ENCODE measurements at places on chromosomes 7 and 10. TPM values are rescaled to one million over a fixed set of nuclear protein-coding genes. Genes with fewer than 3 reads are reported as not detected.

- no peak for DNase-seq
Measured at GRCh38 chr10:63441404-63441803, 24.4 kb downstream of the JMJD1C start.

DNA sequence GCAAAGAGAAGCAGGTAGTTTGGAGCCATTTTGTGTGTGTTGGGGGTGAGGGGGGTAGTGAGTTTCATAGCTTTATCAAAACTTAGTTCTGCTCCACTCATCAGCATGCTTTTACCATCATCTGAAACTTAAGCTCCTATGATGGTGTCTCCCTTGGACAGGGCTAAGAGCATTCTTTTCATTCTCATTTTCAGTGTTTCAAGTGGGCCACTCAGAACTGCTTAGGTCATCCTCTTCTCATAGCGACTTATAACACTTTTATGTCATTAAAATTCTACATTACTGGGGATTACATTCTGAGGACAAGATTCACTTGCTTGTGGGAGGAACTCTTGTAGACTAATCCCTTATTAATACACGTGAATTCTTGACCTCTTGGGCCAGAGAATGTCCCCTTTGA, 649.4 kb downstream of the SUGCT start:
- no peak for DNase-seq

DNA sequence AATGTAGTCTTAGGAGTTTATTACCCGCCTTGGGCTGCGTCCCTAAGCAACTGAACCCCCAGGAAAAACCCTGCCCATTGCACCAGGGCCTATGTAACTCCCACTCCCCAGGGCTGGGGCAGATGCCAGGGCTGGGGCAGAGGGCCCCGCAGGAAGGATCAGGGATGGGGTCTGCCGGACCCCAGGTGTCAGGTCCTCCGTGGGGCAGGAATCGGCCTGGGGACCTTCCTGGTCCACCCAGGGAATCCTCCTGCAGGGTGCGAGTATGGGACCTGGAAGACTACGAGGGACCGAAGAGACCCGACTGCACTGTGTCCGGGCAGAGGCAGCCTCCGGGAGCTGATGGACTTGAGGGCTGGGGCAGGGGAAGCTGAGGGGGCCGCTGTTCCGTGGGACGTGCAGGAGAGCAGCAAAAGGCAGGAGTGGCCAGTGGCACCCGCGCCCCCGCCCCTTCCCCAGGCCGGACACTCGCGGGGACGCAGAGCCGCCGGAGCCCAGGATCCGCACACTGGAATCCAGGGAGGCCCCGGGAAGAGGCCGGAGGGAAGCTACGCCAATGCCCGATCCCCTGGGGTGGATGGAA, 2.5 kb upstream of the ATP5MF start:
- DNase-seq, result no peak

DNA sequence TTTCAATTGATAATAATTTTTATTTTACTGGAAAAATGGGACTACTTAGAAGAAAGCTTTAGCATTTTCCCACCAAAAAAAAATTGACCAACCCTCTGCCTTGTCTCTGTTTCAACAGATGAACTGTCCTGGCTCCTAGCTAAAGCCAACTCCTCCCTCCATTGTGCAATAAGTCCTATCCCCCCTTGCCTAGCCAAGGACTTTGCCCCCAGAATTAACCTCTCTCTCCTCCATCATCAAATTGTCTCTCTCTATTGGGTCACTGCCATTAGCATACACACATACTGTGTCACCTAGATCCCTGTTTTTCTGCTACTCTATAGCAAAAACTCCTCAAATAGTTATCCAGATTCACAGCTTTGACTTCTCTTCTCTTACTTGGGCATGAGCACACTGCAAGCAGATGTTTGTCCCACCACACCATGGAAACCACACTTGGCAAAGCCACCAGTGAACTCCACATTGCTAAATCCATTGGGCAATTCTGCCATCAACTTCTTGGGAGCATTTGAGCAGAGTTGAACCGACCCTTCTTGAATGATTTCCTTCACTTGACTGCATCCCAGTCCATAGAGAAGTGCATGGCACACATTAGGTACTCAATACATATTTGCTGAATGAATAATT, 91.4 kb upstream of the NEBL start:
- DNase-seq, result peak; percentile 11

IPMK gene
- 6.6 TPM for total RNA-seq

- peak; percentile 64 for DNase-seq
Measured at GRCh38 chr10:29392376-29393021, 103.6 kb downstream of the LYZL1 start.

GRCh38 chr10:123009105-123009820, 457 bp downstream of the ACADSB start:
- peak; percentile 31 for DNase-seq

GRCh38 chr7:101659706-101660105, 30.6 kb upstream of the MYL10 start:
- no peak for DNase-seq

DNA sequence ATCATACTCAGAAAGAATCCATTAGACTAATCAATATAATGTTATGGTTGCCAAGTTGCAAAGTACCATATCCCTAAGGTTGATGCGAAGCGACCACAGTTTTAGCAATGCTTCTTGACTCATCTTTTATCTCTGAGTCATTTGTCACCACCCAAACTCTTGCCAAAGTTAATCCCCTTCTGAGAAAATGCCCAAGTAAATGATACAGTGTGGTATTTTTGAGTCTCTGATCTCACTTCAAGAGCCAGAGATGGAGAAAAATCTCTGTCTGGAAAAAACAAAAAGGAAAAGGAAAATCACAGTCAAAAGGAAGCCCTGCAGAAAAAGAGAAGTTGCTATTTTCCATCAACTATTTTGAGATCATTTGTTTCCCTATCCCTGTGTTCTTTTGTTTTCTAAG, 26.7 kb upstream of the OTUD1 start:
- peak; percentile 75 for DNase-seq

PI4K2A gene
- total RNA-seq, result 23.1 TPM

ERLIN1 gene
- total RNA-seq, result 43.3 TPM

LBX1 gene
- not detected for total RNA-seq

DNA sequence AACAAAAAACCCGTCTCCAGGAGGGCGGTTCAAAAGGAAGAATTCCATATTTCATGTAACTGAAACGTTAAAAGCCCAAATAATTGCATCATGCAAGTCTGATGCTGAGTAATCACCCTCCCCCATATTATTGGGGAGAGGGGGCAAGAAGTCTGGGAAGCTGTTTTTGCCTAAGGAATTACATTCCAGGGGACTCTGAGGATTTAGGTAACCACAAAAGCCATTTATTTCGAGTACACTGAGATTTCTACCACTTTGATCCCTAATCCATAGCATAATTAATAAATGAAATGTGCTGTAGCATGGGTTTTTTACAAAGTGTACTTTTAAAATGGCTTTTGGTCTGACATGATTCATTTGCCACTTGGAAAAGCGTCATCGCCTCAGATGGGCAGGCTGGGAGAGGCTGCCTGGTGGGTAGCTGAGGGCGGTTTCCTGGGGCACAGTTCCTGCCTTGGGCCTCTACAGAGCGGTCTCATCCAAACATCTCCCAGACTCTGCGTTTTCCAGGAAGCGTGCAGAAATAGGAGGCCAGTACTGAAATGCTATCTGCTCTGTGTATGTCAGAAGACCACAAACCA, 106.5 kb downstream of the TCF7L2 start:
- peak; percentile 89 for DNase-seq

ADCY1 gene
- total RNA-seq, result not detected

NT5C3A gene
- 22.5 TPM for total RNA-seq

VGF gene
- total RNA-seq, result not detected

CUX1 gene
- total RNA-seq, result 34.9 TPM

GRCh38 chr10:124003070-124003419, 90.4 kb downstream of the CHST15 start:
- DNase-seq, result no peak

- peak; percentile 73 for DNase-seq
Measured at GRCh38 chr10:117186832-117187615, 10.3 kb upstream of the KCNK18 start.

DNA sequence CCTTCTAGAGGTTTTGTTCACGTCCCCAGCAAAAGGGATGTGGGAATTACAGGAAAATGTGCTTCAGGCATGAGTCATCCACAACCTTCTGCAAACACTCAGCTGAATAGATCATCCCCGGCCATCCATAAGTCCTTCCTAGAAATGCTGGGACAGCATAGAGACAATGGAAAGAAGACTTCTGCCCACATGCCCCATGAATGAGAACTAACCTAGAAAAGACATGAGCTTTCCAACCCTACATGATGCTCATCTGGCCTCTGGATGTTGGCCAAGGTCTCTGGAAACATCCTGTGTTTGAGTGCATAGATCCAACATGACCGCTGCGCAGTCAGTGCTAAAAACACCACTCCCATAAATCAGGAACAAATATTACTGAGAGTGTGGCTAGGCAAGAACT, 277.5 kb downstream of the PLXNA4 start:
- peak; percentile 68 for DNase-seq

- DNase-seq, result no peak
Measured at GRCh38 chr10:11936389-11937152, 106.0 kb downstream of the UPF2 start.

- DNase-seq, result no peak
Measured at GRCh38 chr10:78942091-78942501, 126.7 kb upstream of the ZMIZ1 start.

- DNase-seq, result peak; percentile 53
Measured at GRCh38 chr10:126198681-126199080, 189.6 kb downstream of the ADAM12 start.

- no peak for DNase-seq
Measured at GRCh38 chr10:113620511-113620910, 43.3 kb downstream of the NRAP start.

DNA sequence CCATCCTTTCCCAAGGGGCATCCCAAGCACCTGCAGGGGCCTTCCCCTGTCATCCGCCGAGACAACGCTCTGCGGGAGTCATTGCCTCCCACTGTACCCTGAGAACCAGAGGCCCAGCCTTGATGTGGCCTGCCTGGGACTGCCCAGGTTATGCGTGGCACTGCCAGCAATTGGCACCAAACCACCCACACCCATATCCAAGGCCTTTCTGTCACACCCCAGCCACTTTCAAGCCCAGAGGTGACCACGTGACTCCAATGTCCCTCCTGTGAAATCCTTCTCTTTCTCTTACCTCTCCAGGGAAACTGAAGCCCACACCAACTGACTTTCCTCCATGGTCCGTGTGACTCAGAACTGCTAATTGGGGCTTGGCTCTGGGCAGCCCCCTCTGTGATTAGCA, 123.9 kb downstream of the C10orf105 start:
- no peak for DNase-seq

DNA sequence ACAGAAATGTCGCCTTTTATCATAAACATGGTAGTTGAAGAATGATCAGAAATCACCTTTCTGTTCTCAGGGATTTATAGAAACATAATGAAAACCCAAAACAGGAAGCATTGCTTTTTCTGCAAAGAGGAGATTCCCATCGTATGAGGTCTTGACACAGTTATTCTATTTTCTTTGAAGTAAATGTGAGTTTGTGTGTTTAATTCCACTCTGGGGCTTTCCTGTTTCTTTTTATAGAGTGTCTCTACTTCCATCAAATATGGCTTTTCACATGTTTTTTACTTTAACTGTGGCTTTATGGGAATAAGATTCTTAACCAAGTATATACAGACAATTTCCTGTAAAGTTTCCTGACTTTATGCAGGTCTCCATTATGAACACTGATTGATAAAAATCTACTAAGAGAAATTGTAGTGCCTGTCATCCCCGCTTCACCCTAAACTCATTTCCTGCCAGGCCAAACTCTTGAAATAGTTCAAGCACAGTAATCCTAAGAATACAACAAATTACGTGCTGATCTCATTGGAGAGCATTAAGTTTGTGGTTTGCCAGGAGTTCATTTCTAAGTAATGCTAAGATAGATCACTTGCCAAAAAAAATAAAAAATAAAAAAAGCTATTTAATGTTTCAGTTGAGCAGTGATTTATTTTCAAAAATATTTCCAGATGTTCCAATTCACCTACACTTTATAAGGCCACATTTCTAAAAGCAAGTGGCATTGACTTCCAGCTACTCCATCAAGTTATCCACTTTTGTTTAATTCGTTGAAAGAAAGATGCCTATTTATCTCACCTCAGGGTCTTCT, 52.2 kb upstream of the SEC61G start:
- DNase-seq, result peak; percentile 79

Measured in GM23248 (cell line).